ENCODE measurements at places on chromosomes 16 and 17.

- no peak for DNase-seq
Observed at GRCh38 chr16:56204816-56205215, 13.5 kb downstream of the GNAO1 start.

DNA sequence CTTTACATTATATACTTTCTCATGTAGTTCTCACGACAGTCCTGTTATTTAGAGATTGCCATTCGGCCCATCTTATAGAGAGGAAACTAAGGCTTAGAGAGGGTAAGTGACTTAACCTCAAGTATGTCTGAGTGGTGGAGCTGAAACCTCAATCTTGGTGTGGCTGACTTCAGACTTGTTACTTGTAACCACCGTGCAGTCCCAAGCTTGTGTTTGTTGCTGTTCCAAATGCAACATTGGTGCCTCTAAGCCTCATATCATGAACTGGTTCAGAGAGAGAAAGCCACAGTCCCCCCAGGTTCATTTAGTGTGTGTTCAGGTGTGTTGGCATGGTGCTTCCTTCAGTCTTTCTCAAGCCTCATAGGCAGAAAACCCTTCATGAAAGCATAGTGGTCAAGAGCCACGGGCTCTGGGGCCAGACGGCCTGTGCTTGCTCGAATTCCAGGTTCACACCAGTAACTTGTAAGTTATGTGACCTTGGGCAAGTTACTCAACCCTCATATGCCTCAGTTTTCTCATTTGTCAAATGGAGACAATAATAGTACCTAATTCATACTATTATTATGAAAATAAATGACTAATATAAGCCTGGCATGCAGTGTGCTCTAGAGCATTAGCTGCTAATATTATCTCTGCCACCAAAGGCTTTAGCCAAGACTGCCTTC, 39.9 kb downstream of the CDH1 start:
- DNase-seq: no peak

DNA sequence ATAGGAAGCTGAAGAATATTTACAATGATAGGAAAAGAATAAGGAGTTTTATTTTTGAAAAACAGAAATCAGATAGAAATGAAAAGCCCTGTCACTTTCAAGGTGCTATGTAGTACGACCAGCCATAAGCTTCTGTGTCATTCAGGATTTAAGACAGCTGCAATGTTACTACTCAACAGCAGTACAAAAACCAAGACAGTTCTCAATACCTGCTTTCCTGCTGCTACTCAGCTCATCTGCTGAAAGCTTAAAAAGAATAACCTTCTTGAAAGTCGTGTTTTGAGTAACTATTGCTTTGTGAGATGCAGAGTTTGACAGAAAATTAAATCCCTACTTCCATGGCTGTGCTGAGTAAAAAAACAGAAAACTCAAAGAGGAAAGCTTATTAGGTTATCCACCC, 8.7 kb downstream of the GRB2 start:
- DNase-seq: no peak

DNA sequence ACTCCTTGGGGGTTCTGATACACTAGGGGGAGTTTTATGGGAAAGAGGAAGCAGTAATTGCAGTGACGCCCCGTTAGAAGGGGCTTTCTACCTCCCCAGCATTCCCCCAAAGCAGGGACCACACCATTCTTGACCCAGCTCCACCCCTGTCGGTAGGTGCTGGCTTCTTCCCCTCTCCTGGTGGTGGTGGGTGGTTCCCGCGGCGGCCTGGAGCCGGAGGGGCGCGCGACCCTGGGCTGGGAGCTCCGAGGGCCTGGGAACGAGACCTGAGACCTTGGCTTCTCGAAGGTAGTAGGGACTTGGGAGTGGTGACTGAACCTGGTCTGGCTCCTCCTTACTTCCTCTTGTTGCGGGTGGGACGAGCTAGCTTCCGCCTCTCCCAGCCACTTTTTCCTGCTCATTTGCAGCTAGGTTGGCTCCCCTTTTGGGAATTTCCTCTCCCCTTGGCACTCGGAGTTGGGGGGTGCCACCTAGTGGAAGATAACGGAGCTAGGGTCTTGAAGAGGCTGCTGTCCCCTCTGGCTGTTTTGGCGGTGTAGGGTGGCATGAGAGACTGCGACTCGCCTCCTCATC, 438 bp downstream of the GRN start:
- DNase-seq: no peak

DNA sequence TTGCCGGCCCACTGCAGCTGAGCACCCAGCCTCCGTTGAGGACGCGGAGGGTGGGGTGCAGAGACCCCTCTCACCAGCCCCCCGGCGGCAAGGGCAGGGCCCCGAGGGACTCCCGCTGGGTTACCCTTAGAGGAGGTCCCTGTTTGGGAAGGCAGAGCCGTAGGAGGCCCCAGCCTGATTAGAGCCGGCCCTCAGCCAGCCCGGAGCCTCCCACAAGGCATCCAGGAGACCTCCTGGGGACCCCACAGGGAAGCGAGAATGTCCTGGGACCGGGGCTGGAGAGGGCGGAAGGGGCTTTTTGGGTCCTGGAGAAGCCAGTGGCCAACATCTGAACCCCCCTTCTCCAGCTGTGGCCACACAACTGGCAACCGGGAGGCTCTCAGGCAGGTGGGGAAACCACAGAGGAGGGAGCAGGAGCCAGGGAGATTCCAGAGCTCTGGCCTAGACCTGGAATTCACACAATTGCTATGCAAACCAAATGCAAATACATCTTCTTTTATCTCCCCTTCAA, 21.7 kb upstream of the SP6 start:
- DNase-seq: no peak

DNA sequence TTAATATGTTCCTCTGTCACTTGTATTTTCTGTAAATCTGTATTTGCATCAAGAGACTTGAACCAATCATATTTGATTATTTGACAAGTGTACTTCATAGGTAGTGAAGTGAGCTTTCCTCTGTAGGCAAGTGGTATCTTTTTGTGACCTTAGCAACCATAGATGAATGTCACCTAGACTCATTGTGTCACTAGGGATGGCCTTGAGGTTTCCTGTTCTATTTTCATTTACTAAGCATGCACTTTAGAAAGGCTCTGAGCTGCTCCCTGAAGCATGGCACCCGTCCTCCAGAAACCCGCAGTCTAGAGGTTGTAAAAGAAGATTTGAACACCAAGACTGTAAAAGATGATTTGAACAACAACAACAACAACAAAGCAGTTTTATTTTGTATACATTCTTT, 151.7 kb downstream of the PRKCB start:
- no peak for DNase-seq

DNA sequence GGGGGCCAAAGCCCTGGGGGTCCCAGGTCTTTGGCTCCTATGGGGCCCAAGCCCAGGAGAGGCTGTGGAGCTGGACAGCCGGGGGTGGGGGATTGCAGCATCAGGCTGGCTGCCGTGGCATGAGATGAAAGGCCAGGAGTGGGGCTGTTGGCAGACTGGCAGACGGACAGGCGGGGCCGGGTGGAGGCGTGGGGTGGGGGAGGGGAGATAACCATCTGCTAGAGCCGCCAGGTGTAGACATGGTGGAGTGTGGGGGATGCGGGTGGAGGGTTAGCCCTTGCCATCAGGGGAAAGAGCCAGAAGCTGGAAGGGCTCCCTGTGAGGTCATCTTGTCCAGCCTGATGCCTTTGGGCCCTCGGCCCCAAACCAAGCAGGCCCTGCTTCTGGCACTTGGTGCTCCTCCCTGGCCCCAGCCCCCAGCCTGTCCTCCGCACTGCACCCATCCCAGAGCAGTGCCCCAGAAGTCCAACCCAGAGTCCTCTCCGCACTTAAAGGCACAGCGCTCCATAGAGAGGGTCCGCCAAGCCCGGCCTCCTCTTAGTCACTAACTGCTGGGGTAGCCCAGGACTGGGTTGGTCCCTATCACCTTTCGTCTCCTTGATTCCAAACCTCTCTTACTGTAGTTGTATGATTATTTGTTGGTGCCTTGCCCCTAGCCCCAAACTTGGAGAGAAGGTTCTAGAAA, 33.3 kb upstream of the DLX4 start:
- no peak for DNase-seq

- DNase-seq: no peak
Observed at GRCh38 chr17:80290156-80290555, 29.5 kb downstream of the RNF213 start.

- no peak for DNase-seq
Observed at GRCh38 chr16:67529582-67530012, 968 bp downstream of the RIPOR1 start.

- DNase-seq: no peak
Observed at GRCh38 chr17:28402224-28402630, 3.8 kb downstream of the SLC46A1 start.

- no peak for DNase-seq
Observed at GRCh38 chr17:61009663-61010062, 332.0 kb downstream of the BCAS3 start.

DNA sequence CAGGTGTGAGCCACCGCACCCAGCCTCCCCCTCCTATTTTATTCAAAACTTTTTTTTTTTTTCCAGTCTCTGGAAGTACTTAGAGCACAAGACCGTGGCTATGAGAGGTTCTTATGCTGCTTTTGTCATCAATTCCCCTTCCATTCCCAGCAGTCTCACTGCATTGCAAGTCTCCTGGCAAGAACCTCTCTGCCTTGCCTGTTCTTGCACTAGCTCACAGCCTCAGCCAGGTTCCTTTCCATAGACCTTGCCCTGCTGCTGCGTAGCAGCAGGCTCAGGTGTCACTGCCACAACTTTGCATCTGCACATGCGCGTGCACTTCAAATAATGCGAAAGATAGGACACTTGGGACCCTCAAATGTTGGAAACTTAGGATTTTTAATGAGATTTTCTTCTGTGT, 15.6 kb downstream of the ATP6V0A1 start:
- DNase-seq: no peak

- DNase-seq: no peak
Observed at GRCh38 chr16:23279721-23280153, 22.4 kb upstream of the SCNN1B start.

DNA sequence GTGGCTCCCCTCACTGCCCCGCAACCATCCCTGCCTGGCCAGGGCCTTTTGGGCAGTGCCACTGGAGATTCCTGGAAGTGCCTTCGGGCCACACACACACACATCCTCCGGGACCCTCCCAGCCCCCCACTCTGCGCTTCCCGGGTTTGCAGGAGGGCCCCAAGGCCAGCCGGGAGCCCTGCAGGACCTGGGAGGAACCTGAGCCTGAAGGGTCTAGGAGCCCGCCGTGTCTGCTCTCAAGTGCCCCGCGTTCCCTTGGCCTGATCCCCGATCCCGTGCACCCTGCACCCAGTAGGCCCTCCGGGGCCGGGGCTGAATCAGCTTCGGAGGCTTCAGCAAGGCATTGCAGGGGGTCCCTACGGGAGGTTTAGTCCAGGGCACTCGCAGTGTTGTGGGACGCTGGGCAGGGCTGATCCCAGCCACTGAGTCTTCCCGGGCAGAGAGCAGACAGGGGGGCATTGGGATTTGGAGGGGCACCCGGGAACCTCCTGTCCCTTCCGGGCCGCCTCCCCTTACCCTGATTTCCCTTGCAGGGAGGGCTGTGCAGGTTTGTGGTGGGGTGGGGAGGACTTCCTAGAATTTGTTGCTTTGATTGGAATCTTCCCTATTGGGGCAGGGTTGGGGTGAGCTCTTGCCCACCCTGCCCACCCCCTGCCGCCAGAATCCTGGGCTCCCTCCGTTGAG, 36.9 kb downstream of the TMEM235 start:
- no peak for DNase-seq

DNA sequence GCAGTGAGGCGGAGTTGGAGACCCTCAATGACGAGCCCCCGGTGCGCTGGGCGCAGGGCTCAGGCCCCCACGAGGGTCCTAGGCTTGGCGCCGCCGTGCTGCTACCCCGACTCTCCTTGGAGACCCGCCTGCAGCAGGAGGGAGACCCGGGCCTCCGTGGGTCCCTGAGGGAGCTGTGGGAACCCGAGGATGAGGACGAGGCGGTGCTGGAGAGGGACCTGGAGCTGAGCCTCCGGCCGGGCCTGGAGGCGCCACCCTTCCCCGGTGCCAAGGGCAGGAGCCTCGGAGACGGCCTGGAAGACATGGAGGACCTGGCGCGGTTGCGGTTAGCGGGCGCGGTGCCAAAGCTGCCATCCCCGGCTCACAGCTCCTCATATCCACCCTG, 2.3 kb downstream of the MYO15B start:
- DNase-seq: no peak

- no peak for DNase-seq
Observed at GRCh38 chr17:6669479-6670212, 18.1 kb downstream of the C17orf100 start.

DNA sequence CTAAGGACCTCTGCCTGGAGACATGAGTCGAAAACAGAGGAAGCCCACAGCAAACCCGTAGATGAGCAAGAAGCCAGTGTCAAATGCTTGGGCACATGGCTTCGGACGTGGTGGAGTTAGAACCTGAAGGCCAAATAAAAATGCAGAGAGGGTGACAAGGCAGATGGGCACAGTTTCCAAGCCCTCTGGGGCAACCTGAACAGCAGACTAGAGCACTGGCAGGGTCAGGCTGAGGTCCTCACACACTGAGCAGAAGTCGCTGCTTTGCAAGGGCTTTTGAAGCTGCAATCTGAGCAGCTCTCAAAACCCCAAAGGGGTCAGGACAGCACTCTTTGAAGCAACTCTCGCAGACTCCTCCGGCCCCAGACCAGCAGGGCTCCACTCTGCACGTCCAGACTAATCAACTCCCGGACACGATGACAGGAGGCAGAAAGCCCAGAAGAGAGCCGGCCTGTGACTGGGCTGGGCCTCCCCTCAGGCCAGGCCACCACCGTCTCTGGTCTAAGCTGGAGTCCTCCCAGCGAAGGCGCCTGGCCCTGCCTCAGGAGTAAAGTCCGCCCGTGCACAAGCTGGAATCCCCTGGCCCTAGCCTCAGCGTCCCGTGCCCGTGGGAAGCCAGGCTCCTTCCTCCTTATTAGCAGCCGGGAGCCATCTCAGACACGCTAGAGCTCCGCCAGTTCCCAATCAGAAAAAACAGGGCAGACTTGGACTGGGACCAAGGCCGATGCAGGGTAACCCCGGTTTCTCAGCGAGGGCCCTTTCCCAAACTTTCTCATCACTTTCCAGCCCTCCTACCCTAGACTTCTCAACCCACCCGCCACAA, 924 bp downstream of the SMARCD2 start:
- DNase-seq: no peak

GRCh38 chr16:13936155-13936554, 16.2 kb downstream of the ERCC4 start:
- no peak for DNase-seq

- DNase-seq: no peak
Observed at GRCh38 chr17:59761385-59762048, 54.1 kb downstream of the VMP1 start.

DNA sequence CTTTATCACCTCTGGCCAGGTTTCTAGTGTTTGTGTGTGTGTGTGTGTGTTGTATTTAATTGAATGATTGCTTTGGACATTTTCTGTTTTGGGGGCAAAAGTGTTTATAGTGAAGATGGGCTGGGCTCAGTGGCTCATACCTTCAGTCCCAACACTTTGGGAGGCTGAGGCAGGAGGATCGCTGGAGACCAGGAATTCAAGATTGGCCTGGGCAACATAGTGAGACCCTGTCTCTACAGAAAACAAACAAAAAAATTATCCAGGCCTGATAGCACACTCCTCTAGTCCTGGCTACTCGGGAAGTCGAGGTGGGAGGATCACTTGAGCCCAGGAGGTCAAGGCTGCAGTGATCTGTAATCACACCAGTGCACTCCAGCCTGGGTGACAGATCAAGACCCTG, 37.5 kb downstream of the RPA1 start:
- no peak for DNase-seq

GRCh38 chr16:11792410-11793241, 4.4 kb downstream of the ZC3H7A start:
- DNase-seq: no peak
